Activated T-cell treated with anti-CD3 and anti-CD28 coated beads, Interleukin-2, amount 50 U/mL, for 4 hours (primary cell): ENCODE measurements at places on chromosomes 4 and X. TPM values are rescaled to one million over a fixed set of nuclear protein-coding genes. Genes with fewer than 3 reads are reported as not detected.

- no peak for DNase-seq
Observed at GRCh38 chr4:166498546-166498945, 625.5 kb downstream of the TLL1 start.

DNA sequence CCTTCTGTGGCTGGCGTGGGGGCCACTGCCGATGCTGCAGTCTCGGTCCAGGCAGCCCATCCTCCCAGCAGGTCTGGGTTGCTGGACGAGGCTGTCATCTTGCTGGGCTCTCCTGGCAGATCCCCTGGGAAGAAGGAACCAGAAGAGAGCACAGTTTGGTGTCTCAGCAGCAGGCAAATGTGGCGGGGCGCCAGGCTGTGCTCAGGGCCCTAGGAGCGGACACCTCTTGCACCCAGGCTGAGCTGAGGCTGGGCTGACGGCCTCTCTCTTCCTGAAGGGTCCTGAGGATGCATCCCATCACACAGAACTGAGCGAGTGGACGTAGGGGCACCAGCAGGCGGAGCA is 39.2 kb upstream of the CPLX1 start:
- no peak for DNase-seq

- no peak for DNase-seq
Observed at GRCh38 chrX:115449742-115450141, 111.2 kb upstream of the PLS3 start.

GRCh38 chr4:116346750-116347149 is 738.6 kb downstream of the TRAM1L1 start:
- DNase-seq: no peak

The TMEM156 gene
- total RNA-seq: 4.9 TPM

The RNF128 gene
- total RNA-seq: 0.08 TPM

DNA sequence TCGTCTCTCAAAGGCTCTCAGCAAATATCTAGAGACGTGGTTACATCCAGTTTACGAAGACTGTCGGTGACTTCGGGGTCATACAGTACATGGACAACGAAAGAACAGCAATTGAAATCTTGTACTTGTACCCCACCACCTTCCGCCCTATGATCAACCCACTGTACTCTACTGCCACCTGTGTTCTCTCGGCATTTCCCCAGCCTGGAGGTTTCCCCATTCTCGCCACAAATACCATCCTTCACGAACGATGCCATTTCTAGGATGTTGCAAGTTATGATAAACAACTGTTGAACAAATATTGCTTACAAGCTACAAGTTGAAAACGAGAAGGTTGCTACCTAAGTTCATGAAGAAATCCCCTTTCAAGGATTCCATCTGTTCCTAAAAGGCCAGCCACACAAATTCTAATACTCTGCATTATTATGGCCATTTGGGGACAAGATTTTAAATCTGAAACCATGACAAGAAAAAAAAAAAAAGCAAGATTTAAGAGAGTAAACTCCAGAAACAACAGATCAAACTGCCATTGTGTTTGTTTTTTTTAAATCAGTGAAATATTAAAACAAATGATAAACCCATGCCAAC is 1.6 kb downstream of the APBB2 start:
- no peak for DNase-seq

The NPY5R gene
- total RNA-seq: not detected

GRCh38 chr4:91058345-91058744 is 931.2 kb downstream of the CCSER1 start:
- no peak for DNase-seq

- no peak for DNase-seq
Observed at GRCh38 chr4:149754526-149754925, 61.1 kb downstream of the IQCM start.

The DMP1 gene
- total RNA-seq: not detected

DNA sequence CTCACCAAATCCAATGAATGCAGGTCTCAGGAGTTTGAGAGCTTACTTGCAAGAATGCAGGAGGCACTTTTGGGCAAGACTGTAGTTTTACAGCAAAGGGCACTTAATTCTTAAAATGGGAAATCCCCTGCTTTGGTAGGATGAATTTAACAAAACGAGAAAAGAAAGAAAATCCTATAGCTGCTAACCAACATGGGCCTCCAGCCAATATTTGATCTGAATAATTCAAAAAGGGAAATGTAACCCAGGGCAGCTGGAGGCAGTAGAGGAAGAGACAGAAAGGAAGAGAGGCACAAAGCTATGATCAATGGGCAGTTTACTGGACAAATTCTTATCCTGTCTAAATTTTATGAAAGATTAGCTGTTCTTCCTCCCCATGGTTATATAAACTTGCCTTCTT is 142.3 kb downstream of the SH3KBP1 start:
- no peak for DNase-seq

The VCX3B gene
- not detected for total RNA-seq
